ENCODE measurements at places on chromosomes 6 and 20.

DNA sequence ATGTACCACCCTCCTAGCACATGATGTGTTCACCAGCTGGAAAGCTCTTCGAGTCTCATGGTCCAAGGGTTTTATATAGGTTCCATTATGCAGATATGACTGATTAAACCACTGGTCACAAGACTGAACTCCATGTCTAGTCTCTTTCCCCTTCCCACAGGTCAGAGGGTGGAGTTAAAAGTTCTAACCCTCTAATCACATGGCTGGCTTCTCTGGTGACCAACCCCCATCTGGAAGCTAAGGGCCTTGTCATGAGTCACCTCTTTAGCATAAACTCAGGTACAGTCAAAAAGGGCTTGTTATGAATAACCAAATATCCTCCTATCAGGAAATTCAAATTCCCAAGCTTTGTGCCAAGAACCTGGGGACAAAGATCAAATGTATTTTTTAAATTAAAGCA is 52.0 kb upstream of the KLHL31 start:
- DNase-seq: no peak

GRCh38 chr6:2743280-2744208 is 7.2 kb downstream of the MYLK4 start:
- no peak for DNase-seq

- no peak for DNase-seq
These were observed 173.7 kb downstream of the PHACTR1 start for GRCh38 chr6:12890171-12890790.

DNA sequence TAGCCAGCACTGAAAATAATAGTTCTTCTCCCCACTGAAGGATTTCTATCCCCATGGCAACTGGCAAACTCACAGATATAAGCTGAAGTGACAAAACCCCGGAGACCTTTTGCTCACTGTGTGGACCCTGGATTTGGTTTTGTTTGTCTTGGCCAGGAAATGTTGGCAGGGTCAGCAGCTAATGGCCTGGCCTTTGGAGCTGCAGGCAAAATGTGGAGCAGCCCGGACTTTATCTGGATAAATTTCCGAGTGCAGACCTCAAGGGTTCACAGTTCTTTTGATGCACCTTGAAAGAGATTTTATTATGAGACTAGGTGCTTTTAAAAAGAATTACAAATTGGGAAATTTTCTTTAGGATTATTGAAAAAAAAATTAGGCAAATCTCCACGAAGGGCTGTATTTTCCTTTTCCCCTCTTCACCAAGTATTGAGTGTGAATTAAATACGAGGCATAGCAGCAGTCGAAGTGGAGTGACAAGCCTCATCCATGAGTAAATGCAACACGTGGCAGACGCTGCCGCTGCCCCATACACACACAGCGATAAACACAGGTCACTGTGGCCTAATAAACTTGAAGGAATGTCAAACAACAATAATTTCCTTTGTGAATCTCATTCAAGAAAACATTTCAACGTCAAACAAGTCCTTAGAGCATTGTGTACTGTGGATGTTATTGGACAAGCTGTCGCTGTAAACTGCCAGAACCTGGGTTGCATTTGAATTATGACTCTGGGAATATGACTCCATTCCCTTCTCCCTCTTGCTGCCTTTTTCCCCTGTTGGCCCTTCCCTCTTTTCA is 35.1 kb upstream of the CCN6 start:
- no peak for DNase-seq

DNA sequence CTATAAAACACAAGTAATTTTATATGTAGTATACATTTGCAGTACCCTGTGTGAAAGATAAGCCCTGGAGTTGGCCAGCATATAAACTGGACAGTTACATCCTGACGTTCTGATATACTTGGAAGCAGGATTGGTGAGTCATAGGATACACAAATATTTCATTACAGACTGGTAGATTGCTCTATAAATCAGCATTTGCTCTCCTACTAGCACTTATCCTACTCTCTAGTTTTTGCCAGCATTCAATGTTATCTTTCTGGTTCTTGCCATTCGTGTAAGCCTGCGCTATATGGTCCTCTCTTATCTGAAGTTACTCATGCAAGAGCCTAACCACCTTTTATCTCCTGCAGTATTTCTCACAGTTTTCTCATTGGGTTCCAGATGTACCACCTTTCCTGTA is 680.2 kb upstream of the MMS22L start:
- DNase-seq: no peak

DNA sequence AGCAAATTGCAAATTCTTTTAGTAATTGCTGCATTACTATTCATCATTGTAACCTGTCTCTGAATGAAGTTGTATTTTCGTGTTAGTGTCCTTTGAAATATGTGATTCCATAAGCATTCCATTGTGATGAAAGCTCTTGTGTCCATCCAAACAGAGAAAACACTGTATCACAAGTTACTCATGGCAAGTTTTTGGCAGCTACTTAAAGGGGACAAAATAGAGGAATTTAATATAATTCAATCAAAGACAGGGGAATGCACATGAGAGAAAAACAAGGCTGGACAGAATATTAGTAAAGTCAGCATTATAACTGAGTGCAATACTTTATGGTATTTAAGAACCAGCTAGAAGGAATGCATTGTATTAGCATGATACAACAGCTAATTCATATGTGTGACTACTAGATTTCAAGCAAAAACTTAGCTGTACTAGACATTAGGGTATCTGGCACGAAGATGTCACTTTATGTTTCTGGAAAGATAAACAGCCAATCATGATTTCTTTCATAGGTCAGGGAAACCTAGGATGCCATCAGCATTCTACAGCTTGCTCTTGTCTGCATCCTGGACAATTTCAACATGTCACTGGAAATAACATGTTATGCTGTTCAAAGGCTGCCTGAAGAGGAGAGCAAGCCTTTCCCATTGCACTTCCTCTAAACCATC is 270.6 kb upstream of the MARCKS start:
- no peak for DNase-seq

- no peak for DNase-seq
These were observed 7.1 kb upstream of the MYT1 start for GRCh38 chr20:64156886-64157875.

GRCh38 chr6:87430499-87430898 is 22.7 kb downstream of the CFAP206 start:
- no peak for DNase-seq

DNA sequence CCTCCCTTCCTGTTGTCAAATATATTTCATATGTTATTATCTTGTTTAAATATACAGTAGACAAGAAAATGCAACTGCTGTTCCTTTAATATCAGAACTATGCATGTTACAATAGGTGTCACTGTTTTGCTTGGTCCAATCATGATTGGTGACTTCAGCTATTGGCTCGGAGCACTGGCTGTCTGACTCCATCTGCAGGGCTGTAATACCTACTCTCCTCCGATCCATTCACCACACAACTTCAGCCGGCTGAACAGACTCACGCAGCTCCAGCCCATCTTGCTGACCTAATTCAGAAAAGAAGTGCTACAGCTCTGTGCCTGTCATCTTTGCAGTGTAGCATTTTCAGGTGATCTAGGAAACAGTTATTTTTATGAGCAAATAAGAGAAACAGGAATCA is at the start of gene BTBD3:
TSS of gene BTBD3 (plus strand) at position 231 of the 400 bp plus-strand sequence. CDS start 383 bp downstream, outside the sequence.
- DNase-seq: no peak

DNA sequence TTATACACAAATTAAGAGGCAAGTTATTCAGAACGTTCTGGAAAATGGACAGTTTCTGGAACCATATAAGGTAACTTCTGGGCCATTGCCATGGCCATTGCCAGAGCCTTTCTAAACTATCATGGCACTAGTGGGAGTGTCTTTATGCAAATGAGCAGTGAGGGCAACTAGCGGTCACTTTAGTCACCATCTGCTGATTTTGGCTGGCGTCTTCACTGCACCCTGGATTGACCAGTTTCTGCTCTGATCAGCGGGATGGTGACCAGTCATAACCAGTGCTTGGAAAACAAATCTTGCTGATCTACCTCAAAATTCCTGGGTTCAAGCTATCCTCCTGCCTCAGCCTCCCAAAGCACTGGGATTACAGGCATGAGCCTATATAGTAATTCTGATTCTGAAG is 7.3 kb upstream of the SNTA1 start:
- no peak for DNase-seq

DNA sequence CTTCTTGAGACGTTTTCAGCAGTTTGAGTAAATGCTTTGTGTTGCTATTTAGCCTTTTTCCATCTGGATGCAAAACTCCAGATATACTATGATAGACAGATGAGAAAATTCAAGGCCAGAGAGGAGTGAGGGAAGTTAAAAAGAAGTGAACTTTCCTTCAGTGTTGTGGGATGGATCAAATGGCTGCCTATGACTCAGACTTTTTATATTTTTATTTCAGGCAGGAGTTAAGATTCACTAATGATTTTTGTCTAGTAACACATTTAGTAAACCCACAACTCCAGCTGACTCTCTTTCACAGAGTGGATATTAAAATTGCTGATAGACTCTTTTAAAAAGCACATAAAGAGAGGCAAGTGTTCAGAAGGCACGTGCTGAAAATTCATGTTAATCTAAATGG is 23.2 kb upstream of the PTCHD4 start:
- DNase-seq: no peak

DNA sequence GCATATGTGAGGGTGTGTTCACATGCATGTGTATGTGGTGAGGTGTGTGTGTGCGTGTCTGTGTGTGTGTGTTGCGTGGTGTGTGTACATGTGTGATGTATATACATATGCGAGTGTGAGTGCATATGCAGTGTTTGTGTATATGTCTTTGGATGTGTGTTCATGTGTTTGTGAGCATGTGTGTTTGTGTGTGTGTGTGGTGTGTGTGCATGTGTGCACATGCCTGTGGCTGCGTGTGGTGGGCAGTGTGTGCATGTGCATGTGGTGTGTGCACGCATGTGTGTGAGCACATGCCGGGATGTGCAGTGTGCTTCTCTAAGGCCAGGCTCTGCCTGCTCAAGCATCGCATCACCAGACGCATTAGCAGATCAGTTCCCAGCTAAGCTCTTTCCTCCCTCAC is 5.7 kb downstream of the THBS2 start:
- no peak for DNase-seq

GRCh38 chr20:17969884-17970409 is 1.1 kb downstream of the MGME1 start:
- peak; percentile 31 for DNase-seq

DNA sequence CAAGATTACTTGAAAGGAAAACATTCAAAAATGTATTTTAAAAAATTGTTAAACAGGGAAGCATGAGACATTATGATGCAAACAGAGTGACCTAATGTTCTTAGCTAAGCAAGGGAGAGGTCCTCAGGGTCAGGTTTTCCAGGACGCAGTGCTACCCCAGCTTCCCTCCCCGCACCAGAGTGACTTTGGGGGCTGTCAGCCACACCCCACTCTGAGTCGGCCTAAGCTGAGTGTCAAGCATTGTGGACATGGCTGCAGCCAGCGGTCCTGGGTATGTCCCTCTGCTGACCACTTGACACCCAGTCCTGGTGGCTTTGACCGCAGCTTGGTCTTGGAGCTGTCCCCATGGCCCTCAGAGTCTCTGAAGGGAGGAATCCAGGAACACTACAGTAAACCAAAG is 54.9 kb upstream of the CD93 start:
- no peak for DNase-seq

GRCh38 chr6:109457562-109457996 is 2.0 kb upstream of the MICAL1 start:
- no peak for DNase-seq
